ENCODE measurements at places on chromosomes 1 and 21. TPM values are rescaled to one million over a fixed set of nuclear protein-coding genes. Genes with fewer than 3 reads are reported as not detected.
A peak's percentile ranks its signal among the peaks of the same experiment; 100 is the strongest.

The BLACAT1 gene
- not detected for total RNA-seq

- no peaks in the 10 kb centered on the region for H3K27me3 ChIP-seq
- DNase-seq: no peak
- peaks cover 32% of the 10 kb centered on the region for H3K4me1 ChIP-seq
- no peaks in the 10 kb centered on the region for H3K36me3 ChIP-seq
Observed at GRCh38 chr1:196462086-196462485, 146.2 kb downstream of the KCNT2 start.

GRCh38 chr1:205285381-205286101 lies 36.0 kb downstream of the NUAK2 start:
- no peak for DNase-seq
- no peaks in the 10 kb centered on the region for H3K36me3 ChIP-seq
- H3K4me1 ChIP-seq: peaks cover 65% of the 10 kb centered on the region
- H3K27ac ChIP-seq: peak overlapping the region; percentile 95
- H3K27me3 ChIP-seq: no peaks in the 10 kb centered on the region

The TIE1 gene
- 0.58 TPM for total RNA-seq

DNA sequence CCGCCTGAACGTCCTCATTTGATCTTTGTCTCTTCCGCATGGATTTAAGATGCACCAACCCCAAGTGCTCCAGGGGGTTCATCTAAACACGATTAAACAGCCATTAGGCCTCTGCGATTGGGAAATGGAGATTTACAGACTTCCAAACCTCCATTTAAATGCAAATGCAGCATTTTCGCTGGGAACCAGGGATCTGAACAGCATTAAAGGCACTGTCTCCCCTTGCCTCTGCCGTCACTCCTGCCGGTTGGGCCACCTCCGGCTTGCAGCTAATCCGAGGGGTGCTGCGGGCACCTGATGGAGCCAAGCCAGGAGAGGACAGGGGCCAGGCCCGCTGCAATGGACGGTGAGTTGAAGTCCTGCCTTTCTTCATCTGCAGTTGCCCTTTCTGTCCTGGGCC lies 70.3 kb upstream of the KLHDC7A start:
- no peak for DNase-seq
- no peak overlapping the region for H3K27ac ChIP-seq
- no peak overlapping the region for H3K4me3 ChIP-seq
- H3K36me3 ChIP-seq: peaks cover 5% of the 10 kb centered on the region

- no peaks in the 10 kb centered on the region for H3K27me3 ChIP-seq
- DNase-seq: no peak
- no peak overlapping the region for H3K4me3 ChIP-seq
Observed at GRCh38 chr1:60463786-60464185, 390.2 kb upstream of the C1orf87 start.

- H3K4me1 ChIP-seq: peaks cover 47% of the 10 kb centered on the region
- H3K27ac ChIP-seq: no peak overlapping the region
- no peaks in the 10 kb centered on the region for H3K27me3 ChIP-seq
- no peak overlapping the region for H3K4me3 ChIP-seq
Observed at GRCh38 chr21:27633631-27634030, 666.7 kb upstream of the ADAMTS5 start.

- H3K4me1 ChIP-seq: peaks cover 33% of the 10 kb centered on the region
- H3K27ac ChIP-seq: no peak overlapping the region
- H3K36me3 ChIP-seq: peaks cover 22% of the 10 kb centered on the region
- peaks cover 10% of the 10 kb centered on the region for H3K27me3 ChIP-seq
- no peak overlapping the region for H3K4me3 ChIP-seq
Observed at GRCh38 chr1:8122160-8122476, 96.0 kb upstream of the ERRFI1 start.

The CHTOP gene
- total RNA-seq: 55.7 TPM

DNA sequence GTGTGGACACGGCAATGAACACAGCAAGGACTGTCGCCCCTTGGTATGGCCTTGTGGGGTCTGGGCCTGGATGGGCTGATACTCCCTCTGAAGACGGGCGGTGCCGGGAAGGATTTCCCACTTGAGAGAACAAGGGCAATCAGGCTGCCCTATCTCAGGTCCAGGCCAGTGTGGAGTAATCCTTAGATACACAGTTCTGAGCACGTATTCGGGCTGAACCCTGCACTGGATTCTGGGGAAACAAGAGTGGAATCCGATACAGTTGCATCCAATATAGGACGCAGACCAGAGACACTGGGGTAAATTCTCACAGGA lies 177.7 kb downstream of the TRABD2B start:
- H3K27ac ChIP-seq: no peak overlapping the region
- H3K4me3 ChIP-seq: no peak overlapping the region
- no peaks in the 10 kb centered on the region for H3K36me3 ChIP-seq

DNA sequence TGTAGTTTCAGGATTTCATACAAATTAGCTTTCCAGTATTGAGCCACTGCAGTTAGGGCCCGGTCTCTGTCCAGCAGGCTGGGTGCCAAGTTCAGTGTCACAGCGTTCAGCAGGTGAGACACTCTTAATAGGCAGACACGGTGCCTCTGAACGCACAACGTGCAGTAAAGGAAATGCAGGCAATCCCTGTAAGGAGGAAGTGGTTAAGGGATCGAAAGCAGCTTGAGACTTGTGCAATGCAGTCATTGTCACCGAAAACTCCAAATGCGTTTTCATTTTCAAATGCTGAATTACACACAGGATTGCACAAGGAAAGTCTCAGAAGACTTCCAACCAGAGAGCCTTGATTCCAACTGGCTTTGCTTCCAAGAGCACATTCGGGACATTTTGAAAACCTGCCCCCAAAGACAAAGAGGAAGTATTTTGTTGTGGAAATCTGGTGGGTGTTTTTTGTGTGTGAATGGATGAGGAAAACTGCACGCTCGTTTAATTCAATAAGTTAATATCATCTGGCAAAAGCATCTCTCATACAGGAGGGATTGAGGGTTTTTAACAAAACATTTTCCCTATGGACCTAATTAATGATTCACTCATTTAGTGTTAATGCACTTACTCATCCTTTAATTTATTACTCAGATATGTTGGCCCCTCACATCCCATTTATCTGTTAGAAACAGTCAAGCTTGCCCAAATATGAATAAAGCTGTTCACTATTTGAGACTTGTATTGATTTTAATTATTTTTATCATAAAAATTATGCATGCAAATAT lies 61.6 kb downstream of the PTGS2 start:
- H3K27me3 ChIP-seq: no peaks in the 10 kb centered on the region
- H3K27ac ChIP-seq: peak overlapping the region; percentile 76
- DNase-seq: peak; percentile 24

The SH2D1B gene
- total RNA-seq: not detected

DNA sequence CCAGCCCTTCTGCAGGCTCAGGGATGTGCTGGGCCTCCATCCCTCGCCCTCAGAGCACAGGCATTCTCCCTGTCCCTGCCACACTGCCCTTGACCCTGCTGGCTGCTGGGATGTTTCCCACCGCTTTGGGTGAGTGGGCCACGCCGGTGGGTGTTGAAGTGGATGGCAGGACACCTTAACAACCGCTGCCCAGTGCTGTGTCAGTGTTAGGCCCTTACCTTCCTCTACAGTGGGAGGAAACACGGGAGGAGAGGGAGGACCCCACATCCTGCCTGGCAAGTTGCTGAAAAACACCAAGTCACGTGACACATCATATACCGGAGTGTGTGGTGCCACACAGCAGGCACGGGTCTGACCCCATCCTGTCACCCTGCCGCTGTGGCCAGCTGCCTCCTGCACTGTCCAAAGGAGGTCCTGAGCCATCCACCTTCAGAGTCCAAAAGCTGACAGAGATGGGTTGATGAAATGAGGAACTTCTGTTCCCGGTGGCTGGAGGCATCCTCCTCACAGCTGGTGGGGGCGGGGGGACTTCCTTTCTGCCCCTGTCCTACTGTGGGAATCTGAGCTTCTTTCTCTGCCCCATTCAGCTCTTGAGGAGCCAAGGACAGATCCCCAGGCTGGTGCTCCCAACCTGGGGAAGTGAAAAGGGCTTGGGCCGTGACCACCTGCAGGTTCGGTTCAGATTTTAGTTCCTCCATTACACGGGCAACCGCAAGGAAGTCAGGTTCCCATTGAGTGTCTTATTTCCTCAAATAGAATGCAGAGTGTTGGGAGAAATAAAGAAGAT lies 3.2 kb upstream of the THEMIS2 start:
- no peak for DNase-seq
- H3K27ac ChIP-seq: no peak overlapping the region
- no peaks in the 10 kb centered on the region for H3K36me3 ChIP-seq
- H3K4me1 ChIP-seq: peaks cover 11% of the 10 kb centered on the region

GRCh38 chr1:242585616-242586359 lies 61.3 kb upstream of the PLD5 start:
- no peaks in the 10 kb centered on the region for H3K27me3 ChIP-seq
- H3K4me3 ChIP-seq: no peak overlapping the region
- no peaks in the 10 kb centered on the region for H3K36me3 ChIP-seq
- H3K27ac ChIP-seq: no peak overlapping the region

The OR2L13 gene
- not detected for total RNA-seq

GRCh38 chr1:234696148-234696576 lies 86.2 kb upstream of the IRF2BP2 start:
- peaks cover 2% of the 10 kb centered on the region for H3K27me3 ChIP-seq
- no peak for DNase-seq
- no peaks in the 10 kb centered on the region for H3K36me3 ChIP-seq
- H3K4me3 ChIP-seq: no peak overlapping the region

The CHIA gene
- total RNA-seq: not detected

The GJA9 gene
- total RNA-seq: not detected

The AXDND1 gene
- 0.50 TPM for total RNA-seq

DNA sequence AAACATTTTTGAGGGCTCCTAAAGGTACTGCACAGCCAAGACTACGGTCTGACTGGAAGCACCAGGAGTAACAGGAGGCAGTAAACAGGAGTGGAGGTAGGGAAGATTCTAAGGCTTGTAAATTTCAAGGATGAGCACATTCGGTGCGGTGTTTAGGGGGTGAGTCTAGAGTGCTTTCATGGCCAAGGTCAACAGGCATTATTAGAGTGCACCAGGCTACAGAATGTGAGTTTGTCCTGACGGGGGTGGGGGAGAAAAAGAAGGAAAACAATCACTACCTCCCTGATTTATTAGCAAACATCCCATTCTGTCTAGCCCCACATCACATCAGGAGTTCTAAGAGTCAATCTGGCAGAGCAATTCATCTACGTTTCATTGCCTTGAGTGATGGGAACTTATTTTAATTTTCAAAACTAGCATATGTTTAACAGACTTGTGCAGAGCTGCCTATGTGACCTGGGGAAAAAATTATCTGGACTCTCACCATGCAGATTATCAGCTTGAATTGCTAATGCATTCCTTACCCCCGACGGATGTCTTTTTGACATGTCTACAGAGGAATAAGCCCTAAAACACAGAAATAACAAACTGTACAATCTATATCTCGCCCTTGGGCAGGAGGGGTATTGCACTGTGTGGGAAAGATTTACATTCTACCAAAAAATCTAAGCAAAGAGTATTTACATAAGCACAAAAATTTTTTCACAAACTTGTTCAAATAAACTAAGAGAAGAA lies 45.0 kb downstream of the APP start:
- H3K36me3 ChIP-seq: peaks cover 10% of the 10 kb centered on the region
- DNase-seq: no peak
- no peak overlapping the region for H3K27ac ChIP-seq
- H3K4me3 ChIP-seq: no peak overlapping the region
- peaks cover 3% of the 10 kb centered on the region for H3K27me3 ChIP-seq

DNA sequence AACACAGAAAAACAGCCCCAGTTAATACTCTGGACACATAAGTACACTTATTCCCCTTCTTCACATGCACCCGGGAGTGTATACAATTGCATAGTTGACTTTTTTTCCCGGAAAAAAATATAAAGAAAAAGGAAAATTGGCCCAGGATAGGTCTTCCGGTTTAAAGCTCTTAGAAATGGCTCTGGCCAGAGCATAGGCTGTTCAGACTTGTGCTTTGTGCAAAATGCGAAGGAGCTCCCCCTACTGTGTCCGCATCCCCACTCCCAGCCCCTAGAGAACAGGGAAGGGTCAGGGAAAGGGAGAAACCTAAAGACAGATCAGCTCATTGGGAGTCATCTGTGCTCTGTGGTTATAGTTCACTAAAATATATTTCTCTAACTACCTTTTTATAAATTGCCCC lies 5.5 kb upstream of the MTMR11 start:
- no peak for DNase-seq
- H3K4me1 ChIP-seq: peaks cover 36% of the 10 kb centered on the region
- peaks cover 6% of the 10 kb centered on the region for H3K27me3 ChIP-seq
- H3K4me3 ChIP-seq: no peak overlapping the region
- peaks cover 8% of the 10 kb centered on the region for H3K36me3 ChIP-seq

- peaks cover 6% of the 10 kb centered on the region for H3K27me3 ChIP-seq
- H3K27ac ChIP-seq: peak overlapping the region; percentile 83
- peaks cover 23% of the 10 kb centered on the region for H3K4me1 ChIP-seq
- no peaks in the 10 kb centered on the region for H3K36me3 ChIP-seq
- no peak overlapping the region for H3K4me3 ChIP-seq
- DNase-seq: peak; percentile 9
Observed at GRCh38 chr1:12179111-12179519, 12.3 kb downstream of the TNFRSF1B start.

- H3K27ac ChIP-seq: peak overlapping the region; percentile 2
- peaks cover 40% of the 10 kb centered on the region for H3K4me1 ChIP-seq
- peak; percentile 78 for DNase-seq
- H3K27me3 ChIP-seq: no peaks in the 10 kb centered on the region
- H3K36me3 ChIP-seq: no peaks in the 10 kb centered on the region
Observed at GRCh38 chr1:218209351-218209861, 75.7 kb upstream of the RRP15 start.

The SLAMF9 gene
- not detected for total RNA-seq

DNA sequence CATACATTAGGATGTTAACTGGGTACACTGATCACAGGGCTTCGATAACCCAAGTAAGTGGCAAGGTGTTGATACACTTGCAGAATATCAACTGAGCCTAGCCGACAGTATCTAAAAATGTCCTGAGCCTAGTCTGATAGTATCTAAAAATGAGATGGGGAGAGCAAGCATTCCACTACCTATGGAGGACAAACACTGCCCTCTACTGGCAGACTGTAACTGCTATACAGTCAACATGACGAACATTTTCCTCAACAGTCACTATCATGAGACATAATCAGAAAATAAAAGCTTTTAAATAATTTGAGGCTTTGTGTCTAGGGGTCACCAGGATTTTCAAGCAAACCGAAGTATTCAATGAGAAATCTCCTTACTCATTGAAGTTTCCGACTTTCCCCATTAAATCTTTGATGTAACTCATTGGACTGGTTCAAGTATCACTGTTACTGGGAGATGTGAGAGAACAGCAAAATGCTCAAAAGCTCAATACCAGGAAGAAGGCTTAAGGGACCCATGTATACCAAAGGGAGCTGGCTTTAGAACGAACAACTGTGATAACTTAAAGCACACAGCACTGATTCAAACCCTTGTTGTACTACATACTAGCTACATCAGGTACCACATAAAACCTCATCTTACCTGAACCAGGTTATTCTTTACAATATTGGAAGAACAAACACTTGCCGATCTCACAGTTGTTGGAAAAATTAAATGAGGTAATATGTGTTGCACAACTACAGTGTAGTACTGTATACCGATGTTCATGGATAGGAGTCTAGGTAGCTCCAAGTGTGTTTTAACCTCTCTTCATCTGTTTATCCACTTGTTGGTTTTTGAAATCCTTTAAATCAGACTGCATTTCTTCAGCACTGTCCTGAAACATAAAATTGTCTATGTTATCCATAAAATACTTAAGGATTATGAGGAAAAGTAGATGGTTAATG lies 31.1 kb upstream of the SLC45A3 start:
- peaks cover 49% of the 10 kb centered on the region for H3K4me1 ChIP-seq
- peak; percentile 82 for DNase-seq
- peak overlapping the region; percentile 66 for H3K27ac ChIP-seq

GRCh38 chr1:162538815-162539431 lies 22.6 kb upstream of the UAP1 start:
- no peaks in the 10 kb centered on the region for H3K27me3 ChIP-seq
- peak; percentile 96 for DNase-seq
- H3K27ac ChIP-seq: peak overlapping the region; percentile 96
- H3K4me3 ChIP-seq: peak overlapping the region; percentile 60
- peaks cover 19% of the 10 kb centered on the region for H3K36me3 ChIP-seq

Data from HFFc6 (cell line).